ENCODE measurements at places on chromosomes 5 and 9. TPM values are rescaled to one million over a fixed set of nuclear protein-coding genes. Genes with fewer than 3 reads are reported as not detected.

Gene RPL35
- 1,925 TPM for total RNA-seq

Gene LRRC19
- total RNA-seq: not detected

Gene DPYSL3
- 68.5 TPM for total RNA-seq

DNA sequence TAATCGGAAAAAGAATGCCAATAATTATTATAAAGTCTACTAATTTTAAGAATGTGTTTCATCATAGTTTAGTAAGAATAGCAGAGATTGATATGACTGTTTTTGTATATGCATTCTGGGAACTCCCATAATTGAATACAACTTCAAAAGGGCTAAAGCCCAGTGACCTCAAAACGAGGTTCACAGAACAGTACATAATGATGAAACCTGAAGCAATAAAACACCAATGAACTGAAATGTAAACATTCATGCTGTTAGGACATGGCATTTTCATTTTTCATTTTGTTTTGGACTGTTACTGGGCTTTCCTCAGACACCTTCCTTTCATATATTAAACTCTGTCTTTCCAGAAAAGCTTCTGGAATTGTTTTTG is 684 bp upstream of the JMY start:
- DNase-seq: no peak

DNA sequence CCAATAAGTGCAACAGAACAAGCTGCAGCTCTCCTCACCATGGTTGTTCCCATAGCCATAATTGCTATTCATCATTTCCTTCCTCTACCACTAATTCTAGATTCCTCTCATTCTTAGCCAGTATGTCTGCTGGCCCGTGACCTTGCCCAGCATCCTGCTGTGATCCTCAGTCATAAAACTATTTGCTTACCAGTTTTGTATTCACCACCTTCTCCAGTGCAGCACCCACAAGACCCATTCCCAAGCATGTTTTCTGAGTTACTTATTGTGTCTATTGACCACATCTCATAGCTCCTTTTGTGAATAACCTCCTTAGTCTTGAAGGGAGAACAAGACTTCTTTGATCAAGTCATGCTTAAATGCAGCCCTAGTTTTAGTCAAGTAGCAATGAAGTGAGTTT is 488.0 kb upstream of the CTNND2 start:
- DNase-seq: no peak

Gene SUSD3
- total RNA-seq: 25.0 TPM

GRCh38 chr9:130239363-130239695 is 26.2 kb upstream of the HMCN2 start:
- no peak for DNase-seq

Gene TNFSF15
- 0.74 TPM for total RNA-seq

DNA sequence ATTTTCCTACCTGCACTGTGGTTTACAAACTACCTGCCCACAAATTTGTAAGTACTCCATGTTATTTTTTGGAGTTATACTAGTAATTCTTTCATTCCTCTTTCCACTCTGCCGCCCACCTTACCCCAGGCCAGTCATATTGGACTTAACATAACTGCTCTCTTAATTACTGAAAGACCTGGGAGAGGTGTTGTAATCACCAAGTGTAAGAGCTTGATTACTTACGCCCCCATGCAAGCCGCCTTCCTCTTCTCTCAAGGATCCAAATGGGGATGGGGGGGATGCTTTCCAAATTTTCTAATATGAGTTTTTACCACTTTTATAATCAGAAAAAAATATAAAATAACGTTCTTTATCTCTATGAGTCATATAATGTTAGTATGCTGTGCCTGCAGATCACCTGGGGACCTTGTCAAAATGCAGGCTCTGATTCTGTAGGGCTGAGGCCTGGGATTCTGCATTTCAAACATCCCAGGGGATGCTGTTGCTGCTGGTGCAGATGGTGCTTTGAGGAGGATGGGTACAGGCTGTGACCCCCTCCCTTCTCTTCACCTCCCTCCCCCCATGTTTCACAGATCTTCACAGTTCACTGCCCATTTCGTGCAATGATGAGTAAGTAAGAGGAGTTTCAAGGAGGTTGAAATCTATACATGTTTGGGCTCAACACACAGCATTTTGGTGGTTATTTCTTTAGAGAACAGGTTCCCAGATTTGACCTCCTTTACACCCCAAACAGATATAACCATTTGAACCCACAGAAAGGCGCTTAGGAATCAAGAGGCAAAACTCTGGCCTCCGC is 87.3 kb downstream of the SEC61B start:
- DNase-seq: no peak

All from vagina (tissue), 2 donors.